Stimulated activated CD4-positive, alpha-beta T cell treated with anti-CD3 and anti-CD28 coated beads, TNF-alpha, amount 100 ng/mL, for 48 hours (primary cell): ENCODE measurements at places on chromosomes 13 and 19.

- no peak for DNase-seq
These were observed 19.6 kb downstream of the OLFM2 start for GRCh38 chr19:9916719-9917118.

DNA sequence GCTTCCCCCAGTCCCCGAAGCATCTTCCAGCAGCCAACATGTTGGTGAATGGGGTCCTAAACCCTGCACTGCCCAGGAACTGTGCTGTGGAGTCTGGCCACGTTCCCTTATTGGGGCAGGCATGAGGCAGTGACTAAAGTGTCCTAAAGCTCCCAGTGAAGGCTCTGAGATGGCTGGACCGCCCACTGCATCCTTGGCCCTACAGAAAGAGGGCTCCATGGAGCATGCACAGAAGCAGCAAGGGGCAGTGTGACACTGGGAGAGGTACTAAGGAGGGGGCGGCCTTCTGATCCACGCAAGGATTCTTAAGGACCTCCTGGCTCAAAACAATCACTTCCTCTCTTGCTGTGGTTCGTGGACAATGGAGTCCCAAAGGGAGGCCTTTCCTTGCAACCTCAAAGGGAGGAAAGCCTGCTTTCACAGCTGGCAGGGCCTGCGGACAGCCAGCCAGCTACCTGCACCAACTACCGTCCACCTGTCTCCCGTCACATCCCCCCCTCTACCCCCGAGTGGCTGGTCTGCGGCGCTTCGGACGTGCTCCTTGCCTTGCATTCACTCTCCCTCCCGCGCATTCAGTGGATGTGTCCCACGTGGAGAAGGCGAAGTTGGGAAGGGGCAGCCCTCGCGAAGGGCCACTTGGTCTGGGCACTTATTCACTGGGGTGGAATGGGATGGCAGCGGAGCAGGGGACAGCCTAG, 63.9 kb upstream of the STARD13 start:
- DNase-seq, result no peak

DNA sequence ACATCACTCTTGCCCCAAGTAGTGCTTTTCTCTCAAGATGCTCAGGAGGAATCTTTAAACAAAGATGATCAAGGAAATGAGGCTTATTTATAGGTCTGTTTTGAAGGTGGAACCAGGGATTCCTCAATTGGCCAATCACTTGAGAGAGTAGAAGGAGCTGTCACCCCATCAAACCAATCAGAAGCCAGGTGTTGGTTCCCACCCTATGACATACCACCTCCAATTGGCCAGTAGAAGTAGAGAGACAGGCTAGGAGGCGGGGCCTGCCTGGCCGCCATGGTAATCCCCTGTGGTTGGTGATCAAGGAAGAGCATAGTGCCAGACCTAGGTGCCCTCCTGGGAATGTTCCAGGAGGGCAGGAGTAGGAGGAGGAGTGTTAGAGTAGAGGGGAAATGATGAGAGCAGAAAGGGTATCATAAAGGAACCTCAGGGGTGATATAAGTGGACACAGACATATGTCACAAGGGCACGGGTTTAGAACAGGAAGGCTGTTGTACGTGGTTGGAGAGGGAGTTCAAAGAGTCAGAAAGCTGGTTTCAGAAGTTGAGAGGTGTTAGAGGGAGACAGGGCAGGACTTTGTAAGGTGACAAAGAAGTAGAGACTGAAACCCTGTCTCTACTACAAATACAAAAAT, 10.5 kb downstream of the PMIS2 start:
- DNase-seq, result no peak

DNA sequence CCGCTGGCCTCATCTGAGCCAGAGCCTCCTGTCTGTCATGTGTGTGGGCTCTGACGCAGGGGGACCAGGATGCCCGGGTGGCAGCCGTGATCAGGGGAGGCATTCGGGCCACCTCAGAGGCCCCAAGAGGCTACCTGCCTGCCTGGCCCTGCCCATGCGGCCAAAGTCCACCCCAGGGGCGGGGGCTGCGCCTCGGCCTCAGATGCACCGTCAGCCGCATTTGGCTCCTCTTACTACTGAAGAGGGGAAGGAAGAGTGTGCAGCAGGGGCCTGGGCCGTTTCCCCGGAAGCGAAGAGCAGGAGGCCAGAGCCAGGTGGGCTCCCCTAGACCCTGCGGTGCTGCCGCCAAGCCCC, 34.0 kb downstream of the C13orf46 start:
- no peak for DNase-seq

DNA sequence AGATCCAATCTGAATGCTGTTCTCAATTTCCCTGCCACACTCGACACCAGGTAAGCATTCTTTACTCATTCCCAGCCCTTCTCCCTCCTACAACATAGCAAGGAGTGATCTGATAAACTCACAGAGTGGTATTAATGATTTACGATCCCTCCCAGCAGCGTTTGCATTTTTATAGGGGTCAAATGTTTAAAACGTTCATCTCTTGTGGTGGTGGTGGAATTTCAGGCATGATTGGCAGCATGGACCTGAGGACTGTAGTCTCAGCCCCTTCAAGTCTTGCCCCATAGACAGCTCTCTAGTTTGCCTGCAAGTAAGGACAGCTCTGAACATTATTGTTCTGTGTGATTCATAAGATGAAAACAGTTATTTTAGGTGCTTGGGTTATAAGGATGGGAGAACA, 565.7 kb downstream of the EFNB2 start:
- no peak for DNase-seq

GRCh38 chr19:40279120-40279551, 6.0 kb downstream of the AKT2 start:
- no peak for DNase-seq

GRCh38 chr13:33918199-33918932, 100.4 kb downstream of the RFC3 start:
- DNase-seq, result no peak

- no peak for DNase-seq
These were observed 78.4 kb upstream of the XPO4 start for GRCh38 chr13:20980899-20981298.

- DNase-seq, result no peak
These were observed 554.1 kb downstream of the DACH1 start for GRCh38 chr13:71312923-71313322.

- DNase-seq, result no peak
These were observed 9.8 kb downstream of the KCTD15 start for GRCh38 chr19:33806434-33806881.

DNA sequence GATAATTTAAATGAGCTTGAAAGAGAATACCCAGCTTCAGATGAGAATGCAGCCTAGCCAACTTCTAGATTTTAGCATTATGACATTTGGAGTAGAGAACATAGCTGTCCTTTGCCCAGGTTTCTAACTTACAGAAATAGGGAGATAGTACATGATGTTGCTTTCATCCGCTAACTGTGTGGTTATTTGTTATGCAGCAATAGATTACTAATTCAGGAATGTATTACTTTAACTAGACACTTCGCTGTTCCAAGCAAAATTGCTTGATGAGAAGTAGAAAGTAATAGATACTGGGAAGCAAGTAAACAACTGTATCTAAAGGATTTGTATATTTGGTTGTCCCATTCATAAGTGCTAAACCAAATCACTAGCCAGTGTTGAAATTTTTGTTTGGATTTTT, 790.9 kb upstream of the PRR20A start:
- no peak for DNase-seq

DNA sequence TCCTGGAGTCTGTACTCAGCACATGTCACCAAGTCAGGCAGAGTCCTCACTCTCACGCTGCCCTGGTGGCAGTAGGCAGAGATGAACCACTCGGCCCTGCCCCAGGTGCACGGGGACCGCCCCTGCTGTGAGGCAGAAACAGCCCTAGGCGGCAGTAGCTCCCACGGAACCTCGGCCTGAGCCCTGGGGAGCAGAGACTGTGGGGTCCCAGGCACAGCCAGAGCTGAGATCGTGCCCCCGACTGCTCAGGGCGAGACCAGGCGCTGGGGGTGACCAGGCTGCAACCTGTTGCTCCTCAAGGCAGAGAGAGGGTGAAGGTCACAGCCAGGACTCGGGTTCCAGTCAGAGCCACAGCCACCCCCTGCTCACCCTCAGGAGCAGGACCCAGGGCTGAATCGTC, 34.9 kb downstream of the AP1M1 start:
- no peak for DNase-seq

DNA sequence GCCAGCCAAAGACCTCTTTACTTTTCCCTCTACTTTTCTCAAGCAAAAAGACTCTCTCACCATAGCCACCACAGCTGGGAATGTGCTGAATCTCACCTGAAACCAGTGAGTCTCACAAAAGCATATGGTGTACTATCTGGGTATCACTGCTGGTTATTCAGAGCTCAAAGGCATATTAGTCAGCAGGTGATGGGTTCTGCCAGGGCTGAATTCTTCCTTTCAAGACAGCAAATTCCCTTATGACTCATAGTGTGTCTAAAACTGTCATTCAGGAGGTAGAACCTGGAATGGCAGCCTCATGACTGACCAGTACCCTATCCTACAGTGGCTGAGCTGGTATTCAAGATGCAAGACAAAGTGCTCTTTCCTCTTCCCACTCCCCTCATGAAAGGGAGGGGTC, 2859.1 kb downstream of the PCDH9 start:
- no peak for DNase-seq

GRCh38 chr13:70255406-70255991, 147.2 kb upstream of the KLHL1 start:
- DNase-seq, result no peak

DNA sequence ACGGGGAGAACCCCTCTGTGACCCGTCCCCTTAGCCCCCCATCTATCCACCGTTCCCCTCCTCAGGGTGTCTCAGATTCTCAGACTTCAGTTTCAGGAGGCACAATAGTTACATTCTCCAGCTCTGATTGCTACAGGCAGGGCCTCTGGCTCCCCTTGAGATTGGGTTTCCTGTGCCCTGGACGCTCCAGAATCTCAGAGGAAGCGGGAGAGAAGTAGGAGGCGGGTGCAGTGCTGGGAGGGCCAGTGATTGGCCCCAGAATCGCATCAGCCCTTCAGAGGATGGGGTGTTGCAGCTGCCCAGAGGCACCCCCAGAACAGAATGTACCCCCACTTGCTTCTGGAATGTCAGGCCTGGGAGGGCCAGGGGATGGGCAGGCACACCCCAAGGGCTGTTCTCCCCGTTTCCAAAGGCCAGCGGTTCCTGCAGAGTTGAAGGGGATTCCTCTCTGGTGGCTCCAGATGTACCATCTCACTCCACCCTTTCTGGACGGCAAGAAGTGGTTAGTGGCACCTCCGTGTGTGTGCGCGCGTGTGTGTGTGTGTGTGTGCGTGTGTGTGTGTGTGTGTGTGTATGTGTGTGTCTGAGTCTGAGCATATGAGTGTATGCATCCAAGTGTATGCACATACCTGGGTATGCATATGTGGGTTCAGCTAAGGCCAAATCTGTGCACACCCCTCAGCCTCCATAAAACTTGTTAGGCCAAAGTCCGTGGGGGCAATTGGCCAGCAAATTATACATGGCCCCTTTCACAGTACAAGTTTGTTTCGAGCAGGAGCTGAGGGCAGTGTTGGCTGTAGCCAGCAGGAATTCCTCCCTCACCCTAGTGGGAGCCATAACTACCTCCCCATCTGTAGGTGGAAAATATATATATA, 35.5 kb downstream of the LYL1 start:
- no peak for DNase-seq

DNA sequence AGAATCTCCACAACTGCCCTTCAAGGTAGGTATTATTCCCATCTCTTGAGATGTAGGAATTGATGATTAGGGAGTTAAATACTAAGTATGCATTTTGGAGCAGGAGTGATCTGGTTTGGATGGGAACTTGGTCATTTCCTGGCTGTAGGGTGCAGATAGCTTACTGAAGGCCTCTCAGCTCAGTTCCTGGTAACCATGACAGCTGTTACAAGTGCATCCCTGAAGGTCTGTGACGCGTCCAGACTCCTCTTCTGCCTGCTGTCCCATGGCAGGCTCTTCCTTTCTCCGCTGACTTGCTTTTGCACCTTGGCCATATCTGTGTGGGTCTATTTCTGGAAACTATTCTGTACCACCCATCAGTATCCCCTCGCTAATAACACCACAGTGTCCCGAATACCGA, 387.8 kb downstream of the ZNF536 start:
- DNase-seq, result no peak

DNA sequence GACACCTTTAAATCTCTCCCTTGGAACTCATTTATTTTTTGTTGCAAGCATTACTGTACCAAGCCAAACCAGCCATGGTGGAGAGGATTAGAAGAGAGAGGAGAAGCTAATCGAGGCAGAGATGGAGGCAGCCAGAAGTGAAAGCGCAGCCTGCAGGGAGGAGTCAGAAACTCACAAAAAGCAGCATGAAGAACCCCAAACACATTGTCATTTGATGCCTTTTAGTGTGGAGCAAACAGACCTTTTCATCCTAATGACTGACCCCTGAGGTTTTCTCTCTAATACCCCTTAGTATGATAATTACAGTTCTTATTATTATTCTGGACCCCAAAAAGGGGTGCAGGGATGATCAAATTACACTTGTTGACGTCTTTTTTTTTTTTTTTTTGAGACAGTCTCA, 62.5 kb downstream of the TNFRSF19 start:
- DNase-seq, result no peak

- DNase-seq, result no peak
These were observed 15.0 kb upstream of the CD22 start for GRCh38 chr19:35314031-35314430.

DNA sequence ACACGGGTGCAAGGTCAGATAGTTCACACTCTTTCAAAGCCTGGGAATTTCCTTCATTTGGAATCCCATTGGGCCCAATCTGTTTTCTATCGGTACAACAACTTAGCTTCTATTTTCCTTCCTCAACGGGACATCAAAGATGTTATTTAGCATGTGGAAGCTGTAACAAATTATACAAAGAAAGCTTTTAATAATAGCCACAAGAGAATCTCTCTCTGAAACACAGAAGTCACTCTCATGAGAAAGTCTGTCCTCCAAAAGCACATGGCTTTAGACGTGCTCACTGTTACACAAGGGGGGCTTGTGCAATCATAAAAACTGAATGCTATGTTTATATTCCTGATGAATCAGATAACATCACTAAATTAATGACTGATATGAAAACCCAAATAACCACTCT, 28.9 kb upstream of the CYSLTR2 start:
- no peak for DNase-seq

GRCh38 chr13:70668983-70669382, 560.7 kb upstream of the KLHL1 start:
- DNase-seq, result no peak

GRCh38 chr19:8004723-8005513, 523 bp downstream of the ELAVL1 start:
- DNase-seq, result no peak
